ENCODE measurements at places on chromosomes 1 and 21. TPM values are rescaled to one million over a fixed set of nuclear protein-coding genes. Genes with fewer than 3 reads are reported as not detected.

The TNFRSF9 gene
- 0.47 TPM for total RNA-seq

The MRAP gene
- total RNA-seq: not detected

The CLEC20A gene
- total RNA-seq: not detected

DNA sequence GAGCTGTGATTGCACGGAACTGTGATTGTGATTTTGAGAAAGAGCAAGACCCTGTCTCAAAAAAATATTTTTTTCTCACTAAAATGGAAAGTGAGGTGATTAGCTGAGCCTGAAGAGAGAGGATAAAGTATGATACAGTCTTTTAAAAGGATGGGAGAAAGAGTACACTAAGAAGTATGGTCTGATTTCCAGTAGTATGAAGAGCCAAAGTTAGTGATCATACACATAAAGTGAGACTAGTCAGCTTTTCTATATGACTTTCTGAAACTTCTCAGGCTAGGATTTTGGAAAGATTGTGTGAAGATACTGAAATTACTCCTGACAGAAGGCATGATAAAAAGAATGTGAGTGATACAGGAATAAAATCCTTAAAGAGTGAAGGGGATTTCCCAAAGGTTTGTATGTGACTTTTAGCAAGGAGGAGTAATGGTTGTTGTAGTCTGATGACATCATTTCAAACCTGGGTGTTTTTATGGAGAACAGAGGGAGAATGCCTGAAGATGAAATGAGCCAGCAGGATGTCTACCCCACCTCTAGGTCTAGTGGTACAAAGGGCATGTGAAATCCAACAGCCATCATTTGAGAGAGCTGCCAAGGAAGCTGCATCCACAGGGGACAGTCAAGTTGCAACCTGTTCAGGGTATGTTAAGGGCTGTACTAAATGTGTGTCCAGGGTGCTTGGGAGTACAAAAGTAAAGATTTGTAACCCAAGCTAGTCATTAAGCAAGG, 157.7 kb downstream of the PIK3R3 start:
- no peaks in the 10 kb centered on the region for H3K27me3 ChIP-seq
- no peak overlapping the region for H3K4me3 ChIP-seq
- DNase-seq: no peak
- no peak overlapping the region for H3K27ac ChIP-seq
- no peaks in the 10 kb centered on the region for H3K4me1 ChIP-seq
- H3K36me3 ChIP-seq: no peaks in the 10 kb centered on the region

The GPR153 gene
- 16.6 TPM for total RNA-seq

- no peak overlapping the region for H3K27ac ChIP-seq
Observed at GRCh38 chr1:42849944-42850343, 3.5 kb downstream of the ZNF691 start.

DNA sequence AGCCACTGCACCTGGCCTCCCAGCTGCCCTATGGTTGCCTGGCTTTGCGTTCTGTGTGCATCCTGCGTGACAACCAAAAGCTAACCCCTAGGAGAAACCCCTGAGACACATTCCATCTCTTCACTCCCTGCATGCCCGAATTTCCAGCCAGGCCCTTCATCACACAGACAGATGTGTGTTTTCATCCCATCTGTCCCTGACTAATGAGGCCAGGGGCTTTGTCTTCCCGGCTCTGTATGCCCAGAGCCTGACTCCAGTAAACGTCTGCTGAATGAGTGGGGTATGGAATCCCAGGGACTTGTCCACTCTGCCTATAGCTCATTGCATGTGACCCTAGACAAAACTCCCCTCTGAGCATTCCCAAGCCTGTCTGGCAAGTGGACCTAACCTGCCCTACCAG, 9.6 kb downstream of the ESPN start:
- H3K27me3 ChIP-seq: peaks cover 38% of the 10 kb centered on the region
- H3K4me1 ChIP-seq: no peaks in the 10 kb centered on the region
- no peaks in the 10 kb centered on the region for H3K36me3 ChIP-seq
- no peak overlapping the region for H3K27ac ChIP-seq

DNA sequence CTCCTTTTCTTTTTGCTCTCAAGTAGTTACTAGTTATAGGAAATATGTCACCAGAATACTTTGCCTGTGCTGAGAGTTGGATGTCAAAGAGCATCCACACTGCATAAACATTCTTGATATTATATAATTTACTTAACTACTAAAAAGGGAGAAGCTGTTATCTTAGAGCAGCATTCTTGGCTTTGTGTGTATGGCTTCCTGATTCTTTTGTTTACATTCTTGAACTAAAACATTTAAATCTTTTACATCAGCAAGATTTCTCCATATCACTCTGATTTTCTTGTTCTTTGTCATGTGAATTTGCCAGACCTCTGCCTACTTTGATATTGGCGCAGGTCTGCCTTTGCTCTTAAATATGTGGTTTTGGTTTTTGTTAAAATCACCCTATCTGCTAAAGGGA, 48.8 kb downstream of the SUCO start:
- peaks cover 33% of the 10 kb centered on the region for H3K36me3 ChIP-seq
- H3K27ac ChIP-seq: no peak overlapping the region
- no peak overlapping the region for H3K4me3 ChIP-seq
- DNase-seq: no peak

The REN gene
- 0.59 TPM for total RNA-seq

- H3K36me3 ChIP-seq: peaks cover 8% of the 10 kb centered on the region
- no peak overlapping the region for H3K4me3 ChIP-seq
- no peaks in the 10 kb centered on the region for H3K27me3 ChIP-seq
- no peak overlapping the region for H3K27ac ChIP-seq
Observed at GRCh38 chr1:235416662-235417049, 49.4 kb downstream of the TBCE start.

DNA sequence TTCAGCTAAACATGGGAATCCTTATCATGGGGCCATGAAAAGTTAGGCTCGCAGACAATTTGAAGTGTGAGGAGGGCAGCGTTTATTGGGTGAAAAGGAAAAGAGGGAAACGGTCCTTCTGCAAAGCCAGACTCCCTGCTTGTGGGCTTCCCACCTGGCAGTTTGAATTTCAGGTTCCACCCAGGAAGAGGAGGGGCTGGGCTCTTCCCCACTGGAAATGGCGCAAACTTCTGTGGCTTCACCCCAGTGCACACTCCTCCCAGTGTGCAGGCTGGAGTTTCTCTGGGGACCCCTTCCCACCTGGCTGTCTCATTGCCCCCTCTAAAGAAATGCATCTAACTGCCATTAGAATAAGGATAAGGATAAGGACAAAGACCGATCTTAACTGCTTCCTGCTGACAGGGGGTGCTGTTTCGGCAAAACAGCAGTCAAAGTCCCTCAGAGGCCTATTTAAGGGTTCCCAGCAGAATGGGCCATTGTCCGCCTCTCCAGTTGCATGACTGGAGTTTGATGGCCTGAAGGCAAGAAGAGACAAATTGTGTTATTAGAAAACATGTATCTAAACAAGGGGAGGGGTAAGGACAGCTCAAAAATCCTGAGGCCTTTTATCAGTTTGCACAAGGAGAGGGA, 20.4 kb downstream of the AIM2 start:
- H3K4me1 ChIP-seq: peaks cover 16% of the 10 kb centered on the region
- no peak for DNase-seq
- H3K4me3 ChIP-seq: no peak overlapping the region
- no peak overlapping the region for H3K27ac ChIP-seq
- no peaks in the 10 kb centered on the region for H3K27me3 ChIP-seq

DNA sequence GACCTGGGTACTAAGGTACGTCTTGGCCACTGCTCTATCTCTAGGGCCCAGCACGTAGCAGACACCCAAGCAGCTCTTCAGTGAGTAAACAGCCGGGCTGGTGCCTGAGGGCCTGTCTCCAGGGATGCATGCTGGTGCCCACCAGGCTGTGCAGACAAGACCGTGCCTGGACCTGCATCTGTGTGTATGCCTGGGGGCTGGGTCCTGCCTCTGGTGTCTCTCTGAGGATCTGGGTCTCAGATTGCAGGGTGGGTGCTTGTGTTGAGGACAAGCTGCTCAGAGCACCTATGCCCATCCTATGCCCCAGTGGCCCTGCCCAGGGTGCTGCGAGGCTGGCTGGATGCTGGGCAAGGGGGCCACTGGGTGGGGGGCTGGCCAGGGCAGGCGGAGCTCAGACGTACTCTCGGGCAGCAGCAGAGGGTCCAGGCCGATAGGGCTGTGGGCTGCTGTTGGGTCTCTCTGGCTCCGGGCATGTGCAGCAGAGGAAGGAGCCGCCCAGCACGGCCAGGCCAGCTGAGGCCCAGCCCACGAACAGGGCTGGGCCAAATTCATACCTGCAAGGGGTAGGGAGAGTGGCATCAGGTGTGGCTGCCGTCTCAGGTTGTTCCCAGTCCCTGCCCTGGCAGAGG, 4.4 kb downstream of the CLDN19 start:
- no peak overlapping the region for H3K4me3 ChIP-seq
- H3K4me1 ChIP-seq: no peaks in the 10 kb centered on the region
- no peak overlapping the region for H3K27ac ChIP-seq
- H3K27me3 ChIP-seq: no peaks in the 10 kb centered on the region
- no peaks in the 10 kb centered on the region for H3K36me3 ChIP-seq

The RGS18 gene
- total RNA-seq: 13.0 TPM

GRCh38 chr1:214205053-214205452, 75.9 kb upstream of the SMYD2 start:
- H3K36me3 ChIP-seq: no peaks in the 10 kb centered on the region
- no peaks in the 10 kb centered on the region for H3K27me3 ChIP-seq
- H3K4me3 ChIP-seq: no peak overlapping the region
- H3K4me1 ChIP-seq: no peaks in the 10 kb centered on the region

DNA sequence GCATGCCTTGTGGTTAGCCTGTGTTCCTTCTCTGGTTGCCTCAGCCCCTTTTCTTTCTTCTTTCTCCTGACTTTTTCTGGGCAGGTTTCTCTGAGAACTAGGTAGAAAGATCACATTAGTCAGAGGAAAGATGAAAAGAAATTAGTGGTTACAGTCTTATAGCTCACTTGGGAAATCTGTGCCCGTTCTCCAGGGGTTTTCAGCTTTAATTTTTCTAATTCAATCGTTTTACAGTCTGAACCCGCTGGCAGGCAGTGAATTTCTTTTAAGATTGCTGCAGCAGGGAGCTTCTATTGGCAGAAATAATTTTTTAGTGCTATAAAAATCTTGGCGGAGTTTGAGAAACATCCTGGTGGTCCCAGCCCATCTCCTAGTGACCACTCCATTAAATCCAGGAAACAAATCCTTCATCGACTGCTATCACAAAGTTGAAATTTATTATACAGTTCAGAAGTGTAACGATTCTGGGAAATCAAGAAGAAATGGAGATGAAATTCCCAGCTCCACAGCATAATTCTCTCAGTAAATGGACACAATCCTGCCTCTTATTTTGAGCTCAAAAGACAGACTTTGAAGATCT, 113.1 kb downstream of the PCP4 start:
- no peak overlapping the region for H3K4me3 ChIP-seq
- no peaks in the 10 kb centered on the region for H3K4me1 ChIP-seq
- DNase-seq: no peak
- no peak overlapping the region for H3K27ac ChIP-seq
- no peaks in the 10 kb centered on the region for H3K36me3 ChIP-seq

The ADORA1 gene
- total RNA-seq: 4.1 TPM

GRCh38 chr1:94739521-94740061, 80.6 kb upstream of the SLC44A3 start:
- H3K4me1 ChIP-seq: peaks cover 11% of the 10 kb centered on the region
- no peaks in the 10 kb centered on the region for H3K36me3 ChIP-seq
- no peak for DNase-seq
- no peak overlapping the region for H3K4me3 ChIP-seq
- no peaks in the 10 kb centered on the region for H3K27me3 ChIP-seq
- no peak overlapping the region for H3K27ac ChIP-seq

The WDR64 gene
- total RNA-seq: not detected

The OR2T29 gene
- not detected for total RNA-seq

GRCh38 chr1:41383094-41383852, 22.0 kb downstream of the FOXO6 start:
- H3K36me3 ChIP-seq: no peaks in the 10 kb centered on the region
- H3K4me1 ChIP-seq: peaks cover 33% of the 10 kb centered on the region
- DNase-seq: no peak
- peaks cover 30% of the 10 kb centered on the region for H3K27me3 ChIP-seq

- no peak overlapping the region for H3K27ac ChIP-seq
- H3K4me1 ChIP-seq: no peaks in the 10 kb centered on the region
- H3K27me3 ChIP-seq: no peaks in the 10 kb centered on the region
Observed at GRCh38 chr21:46268371-46268770, 17.0 kb downstream of the MCM3AP start.

- H3K27ac ChIP-seq: peak overlapping the region; percentile 54
- H3K4me1 ChIP-seq: peaks cover 23% of the 10 kb centered on the region
- DNase-seq: no peak
- H3K27me3 ChIP-seq: no peaks in the 10 kb centered on the region
Observed at GRCh38 chr21:34795548-34796180, 126.9 kb downstream of the CLIC6 start.

DNA sequence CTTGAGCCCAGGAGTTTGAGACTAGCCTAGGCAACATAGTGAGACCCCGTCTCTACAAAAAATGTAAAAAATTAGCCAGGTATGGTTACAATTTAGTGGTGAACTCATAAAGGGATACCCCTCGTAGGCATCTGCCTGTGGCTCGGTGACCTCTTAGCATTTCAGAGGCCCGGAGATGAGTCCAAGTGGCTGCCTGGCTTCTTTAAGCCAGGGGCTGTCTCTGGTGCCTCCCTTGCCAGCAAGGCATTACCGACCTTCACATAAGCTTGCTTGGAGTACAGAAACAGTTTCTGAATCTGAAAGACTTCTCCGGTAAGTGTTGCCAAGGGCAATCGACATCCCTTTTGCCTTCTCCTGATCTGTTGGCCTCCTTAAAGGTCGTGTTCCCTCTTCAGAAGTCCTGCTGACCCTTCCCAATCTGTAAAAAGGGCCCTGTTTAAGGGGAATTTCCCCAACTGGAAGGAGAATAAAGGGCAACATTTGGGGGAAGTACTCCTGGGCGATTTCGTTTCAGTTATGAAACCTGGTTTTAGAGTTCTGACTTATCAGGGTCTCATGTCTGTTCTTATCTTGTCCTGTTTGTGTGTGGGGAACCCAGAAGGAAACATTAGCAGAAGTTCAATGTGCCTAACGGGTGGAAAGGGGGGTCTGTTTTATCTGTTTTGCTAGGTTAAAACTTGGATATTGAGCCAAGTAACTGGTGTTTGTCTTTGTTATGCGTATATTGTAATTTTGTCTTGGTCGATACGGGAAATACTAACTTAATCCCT, 32.9 kb downstream of the KIFAP3 start:
- no peaks in the 10 kb centered on the region for H3K4me1 ChIP-seq
- no peak overlapping the region for H3K4me3 ChIP-seq
- H3K27me3 ChIP-seq: no peaks in the 10 kb centered on the region
- peaks cover 32% of the 10 kb centered on the region for H3K36me3 ChIP-seq

- H3K4me3 ChIP-seq: no peak overlapping the region
- H3K4me1 ChIP-seq: no peaks in the 10 kb centered on the region
- no peaks in the 10 kb centered on the region for H3K36me3 ChIP-seq
- no peak for DNase-seq
- H3K27me3 ChIP-seq: peaks cover 21% of the 10 kb centered on the region
Observed at GRCh38 chr1:209231476-209232156, 351.9 kb upstream of the CAMK1G start.

DNA sequence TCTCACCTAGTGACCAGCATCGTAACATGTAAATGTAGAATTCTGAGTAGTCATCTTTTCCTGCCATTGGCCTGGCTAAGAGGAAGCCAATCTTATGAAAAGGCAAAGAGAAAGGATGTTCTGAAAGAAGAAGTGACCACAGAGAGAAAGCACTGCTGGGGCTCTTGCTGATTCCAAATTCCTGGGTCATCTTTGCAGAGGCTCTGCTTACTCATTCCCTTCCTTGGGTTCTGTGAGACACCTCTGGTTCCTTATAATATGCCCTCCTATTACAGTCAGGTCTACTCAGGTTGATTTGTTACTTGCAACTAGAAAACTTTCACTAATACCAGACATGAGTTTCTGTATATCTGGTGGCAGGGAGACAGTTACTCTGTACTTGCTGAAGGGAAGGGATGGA, 198.8 kb upstream of the C8B start:
- no peak for DNase-seq
- no peaks in the 10 kb centered on the region for H3K4me1 ChIP-seq
- H3K4me3 ChIP-seq: no peak overlapping the region
- H3K27ac ChIP-seq: no peak overlapping the region
- no peaks in the 10 kb centered on the region for H3K36me3 ChIP-seq

The CD48 gene
- total RNA-seq: 26.3 TPM
